SJSA1 (cell line): ENCODE measurements at places on chromosomes 4 and X.

- DNase-seq = no peak
Measured at GRCh38 chr4:6941796-6942195, 32.2 kb downstream of the TBC1D14 start.

DNA sequence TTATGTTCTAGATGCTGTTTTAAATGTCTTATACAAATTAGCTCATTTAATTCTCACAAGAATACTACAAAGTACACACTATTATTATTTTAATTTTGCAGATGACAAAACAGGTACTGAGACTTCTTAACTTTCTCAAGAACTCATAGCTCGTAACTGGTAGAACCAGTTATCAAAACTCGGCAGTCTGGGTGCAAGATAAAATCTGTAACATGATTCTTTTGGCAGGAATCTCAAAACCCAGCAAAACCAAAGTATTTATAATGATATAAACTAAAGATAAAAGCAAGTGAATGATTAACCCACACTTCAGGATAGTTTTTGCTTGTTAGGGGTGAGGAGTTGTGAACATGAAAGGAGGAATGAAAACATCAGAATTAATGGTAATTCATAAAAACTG, 27.6 kb downstream of the CLNK start:
- DNase-seq = no peak

DNA sequence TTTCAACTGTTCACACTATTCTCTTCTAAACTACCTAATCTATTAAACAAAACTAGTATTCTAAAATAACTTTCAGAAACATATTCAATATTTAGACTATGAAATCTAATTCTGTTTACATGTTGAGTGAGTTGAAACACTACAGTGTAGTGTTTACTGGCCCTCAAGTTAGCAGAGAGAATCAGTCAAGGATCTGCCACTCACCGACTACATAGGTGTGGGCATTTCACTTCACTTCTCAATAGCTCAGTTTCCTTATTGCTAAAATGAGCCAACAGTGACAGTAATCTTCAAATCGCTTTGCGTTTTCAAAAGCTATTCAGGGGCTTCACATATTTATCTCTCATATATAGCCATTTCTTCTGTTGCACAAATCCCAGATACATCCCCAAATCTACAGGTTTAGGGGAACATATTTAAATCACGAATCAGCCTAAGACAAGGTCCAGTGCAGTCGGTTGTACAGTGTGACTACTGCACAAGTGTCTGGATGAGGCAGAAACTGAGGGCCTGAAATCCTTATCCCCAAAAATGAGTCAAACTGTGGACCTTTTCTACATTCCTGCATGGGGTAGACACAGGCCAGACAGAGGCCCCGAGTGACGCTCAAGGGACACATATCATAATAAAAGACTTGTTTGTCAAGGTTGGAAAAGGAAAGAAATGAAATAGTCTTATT, 129.8 kb downstream of the PPP3CA start:
- DNase-seq = peak; percentile 45

GRCh38 chr4:78784236-78784865, 8.2 kb downstream of the BMP2K start:
- DNase-seq = no peak

DNA sequence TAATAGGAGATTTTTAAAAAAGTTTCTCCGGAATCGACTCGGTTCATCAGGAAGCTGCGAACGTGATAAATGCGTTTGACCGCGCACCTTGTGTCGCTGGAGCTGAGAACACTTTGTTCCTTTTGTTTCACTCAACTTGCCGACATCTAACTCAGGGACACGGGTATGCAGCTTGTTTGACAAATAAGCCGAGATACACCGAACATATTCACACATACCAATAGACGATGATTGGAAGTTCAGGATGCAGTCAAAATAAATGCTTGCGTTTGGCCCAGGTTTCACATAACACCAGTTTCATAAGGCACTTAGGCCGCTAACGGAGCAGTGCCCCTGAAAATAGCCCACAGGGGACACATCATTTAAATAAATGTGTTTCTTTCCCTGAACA, 932 bp upstream of the SHISA3 start:
- DNase-seq = no peak
